ENCODE measurements at places on chromosomes 1 and 21.

DNA sequence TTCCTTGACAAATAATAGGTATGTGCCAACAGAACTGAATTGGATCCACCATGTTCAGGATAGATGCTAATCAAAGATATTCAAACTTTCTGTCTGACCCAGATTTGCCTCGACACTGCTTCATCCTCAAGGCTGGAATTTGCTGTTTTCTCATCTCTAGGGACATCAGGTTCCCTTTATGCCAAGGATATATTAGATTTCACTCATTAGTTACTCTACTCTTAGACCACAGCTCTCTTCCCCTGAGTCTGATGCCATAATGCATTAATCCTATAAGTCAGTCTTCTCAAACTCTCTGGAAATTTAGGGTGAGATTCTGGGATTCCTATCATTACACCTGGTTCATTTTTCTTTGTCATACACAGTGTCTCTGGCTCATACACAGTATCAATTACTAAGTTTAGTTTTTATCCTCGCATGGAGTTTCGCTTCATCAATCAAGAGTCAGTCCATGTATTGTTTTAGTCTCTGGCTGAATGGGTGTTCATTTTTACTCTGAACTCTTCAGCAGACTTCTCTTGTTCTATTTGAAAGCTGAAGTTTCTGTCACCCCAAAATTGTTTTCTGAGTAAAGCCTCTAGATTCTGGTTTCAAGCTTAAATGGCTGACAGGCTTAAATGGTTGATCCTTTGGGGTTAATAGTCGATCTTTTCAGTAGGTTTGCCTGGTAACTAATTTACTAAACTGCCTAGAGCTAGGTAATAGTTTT, 9.3 kb upstream of the DCAF6 start:
- no peak for DNase-seq

- no peak for DNase-seq
Observed at GRCh38 chr21:29301691-29302090, 3.0 kb downstream of the BACH1 start.

DNA sequence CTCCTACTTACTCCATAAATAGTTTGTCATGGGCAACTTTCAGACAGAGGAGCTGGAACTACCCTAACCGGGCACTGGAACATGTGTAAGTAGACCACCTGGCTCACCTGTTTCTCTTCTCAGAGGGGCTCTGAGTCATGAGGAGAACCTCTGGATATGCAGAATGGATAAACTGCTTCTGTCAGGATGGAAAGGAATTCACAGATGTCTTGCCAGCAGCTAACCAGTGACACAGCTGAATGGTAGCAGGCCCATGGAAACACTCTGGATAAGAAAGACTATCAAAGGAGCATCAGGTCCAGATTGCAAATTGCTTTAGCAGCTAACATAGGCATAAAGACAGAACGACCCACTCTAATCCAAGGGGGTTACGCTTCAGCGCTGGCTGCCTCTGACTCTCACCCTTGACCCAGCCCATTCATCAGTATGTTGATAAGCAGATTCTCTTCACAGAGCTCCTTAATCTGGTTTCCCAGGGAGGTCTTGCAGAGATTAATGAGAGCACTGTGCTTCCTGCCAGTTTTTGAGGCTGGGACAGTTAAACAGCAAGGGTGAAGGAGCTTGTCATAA, 54.2 kb downstream of the HIVEP3 start:
- no peak for DNase-seq

GRCh38 chr1:31915438-31915837, 22.7 kb downstream of the PTP4A2 start:
- no peak for DNase-seq

DNA sequence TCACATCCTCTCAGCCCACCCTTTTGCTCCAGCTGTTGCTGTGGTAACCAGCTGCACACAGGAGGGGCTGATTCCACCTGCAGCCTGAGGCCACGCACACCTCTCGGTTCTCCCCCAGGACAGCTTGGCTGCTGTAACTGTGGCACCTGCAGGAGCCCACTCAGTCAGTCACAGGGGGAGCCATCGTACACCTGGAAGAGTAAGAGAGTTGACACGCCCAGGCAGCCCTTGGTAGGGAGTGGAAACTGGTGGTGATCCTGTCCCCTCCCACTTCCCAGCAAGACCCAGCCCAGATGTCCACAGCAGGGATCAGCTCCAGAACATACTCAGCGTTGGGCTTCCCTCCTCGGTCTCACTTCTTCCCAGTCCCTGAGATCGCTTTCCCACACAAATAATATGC, 32.2 kb upstream of the BACE2 start:
- DNase-seq: no peak

DNA sequence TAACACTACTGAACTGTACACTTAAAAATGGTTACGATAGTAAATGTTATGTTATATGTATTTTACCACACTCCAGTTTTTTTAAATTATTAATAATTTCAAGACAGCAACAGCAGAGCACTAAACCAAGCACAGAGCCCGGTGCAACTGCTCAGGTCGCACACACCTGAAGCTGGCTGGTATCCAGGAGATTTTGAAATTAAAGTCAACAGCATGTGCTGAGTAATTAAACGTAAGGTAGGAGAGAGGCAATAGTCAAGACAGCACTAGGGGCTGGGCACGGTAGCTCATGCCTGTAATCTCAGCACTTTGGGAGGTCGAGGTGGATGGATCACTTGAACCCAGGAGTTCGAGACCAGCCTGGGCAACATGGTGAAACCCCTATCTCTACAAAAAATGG, 35.1 kb upstream of the SLC30A10 start:
- no peak for DNase-seq

- DNase-seq: no peak
Observed at GRCh38 chr1:11531314-11531870, 52.4 kb downstream of the DISP3 start.

- no peak for DNase-seq
Observed at GRCh38 chr21:38042246-38042645, 126.0 kb upstream of the KCNJ6 start.

DNA sequence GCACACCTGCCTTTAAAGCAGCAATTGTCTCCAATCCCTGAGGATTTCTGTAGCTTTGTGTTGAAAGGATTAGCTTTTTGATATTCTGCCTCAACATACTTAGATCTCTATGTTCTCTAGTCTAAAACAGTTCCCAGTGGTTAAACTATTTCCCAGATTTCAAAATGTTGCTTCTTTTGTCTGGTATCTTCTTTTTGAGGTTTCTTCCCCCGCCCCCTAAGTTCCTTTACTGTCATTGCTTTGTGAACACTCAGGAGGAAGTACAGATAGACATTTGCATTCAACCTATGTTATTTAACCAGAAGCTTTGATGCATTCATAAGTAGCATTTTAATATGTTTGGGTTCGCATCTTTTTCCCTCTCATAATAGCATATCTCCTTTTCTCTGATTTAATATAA, 33.5 kb downstream of the CYYR1 start:
- no peak for DNase-seq

- no peak for DNase-seq
Observed at GRCh38 chr1:234475167-234475793, 3.7 kb downstream of the TARBP1 start.

- peak; percentile 57 for DNase-seq
Observed at GRCh38 chr1:9009438-9010370, 16.5 kb downstream of the SLC2A7 start.

GRCh38 chr21:42644223-42645208, 8.9 kb upstream of the PDE9A start:
- peak; percentile 6 for DNase-seq

DNA sequence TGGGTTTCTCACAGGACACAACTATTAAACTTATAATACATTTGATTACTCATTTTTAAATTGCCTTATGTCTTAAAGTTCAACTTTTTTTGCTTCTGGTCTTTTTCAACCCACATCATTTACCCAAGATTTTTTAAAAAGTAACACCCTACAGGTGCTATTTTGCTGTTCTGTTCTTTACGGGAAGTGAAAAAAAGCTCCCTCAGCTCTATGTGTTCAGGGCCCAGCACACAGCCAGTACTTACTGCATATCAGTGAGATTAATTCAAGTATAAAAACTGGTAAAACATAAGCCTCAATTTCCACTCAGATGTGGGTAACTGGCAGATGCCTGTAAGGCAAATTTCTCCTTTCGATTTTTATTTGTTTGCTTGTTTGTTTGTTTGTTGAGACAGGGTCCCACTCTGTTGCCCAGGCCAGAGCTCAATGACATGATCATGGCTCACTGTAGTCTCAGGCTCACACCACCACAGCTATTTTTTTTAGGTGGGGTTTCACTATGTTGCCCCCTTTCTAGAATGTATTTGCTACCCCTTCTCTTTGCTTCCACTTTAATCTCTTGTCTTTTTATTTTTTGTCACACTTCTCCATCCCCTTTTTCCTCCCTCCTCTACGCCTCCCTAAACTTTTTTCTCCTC, 20.3 kb downstream of the RNASEL start:
- no peak for DNase-seq

- peak; percentile 47 for DNase-seq
Observed at GRCh38 chr1:206705191-206705590, 20.5 kb downstream of the MAPKAPK2 start.

Data from left ventricle myocardium superior (tissue), 1 donor.